ENCODE measurements at places on chromosomes 1 and 21.

DNA sequence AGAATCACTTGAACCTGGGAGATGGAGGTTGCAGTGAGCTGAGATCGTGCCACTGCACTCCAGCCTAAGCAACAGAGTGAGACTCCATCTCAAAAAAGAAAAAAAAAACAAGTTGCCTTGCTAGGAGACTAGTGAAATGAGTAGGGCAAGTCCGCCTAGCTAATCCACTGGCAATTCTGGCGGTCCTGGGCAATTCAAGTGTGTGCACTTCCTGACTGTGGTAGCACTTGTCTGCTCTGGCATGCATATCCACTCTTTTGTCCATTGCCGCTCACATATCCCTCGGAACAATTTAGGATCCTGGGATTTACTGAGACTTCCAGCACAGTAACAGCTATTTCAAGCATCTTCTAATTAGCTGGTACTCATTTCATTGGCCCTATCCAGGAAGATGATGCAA is 426.3 kb upstream of the ADGRL2 start:
- DNase-seq: no peak

DNA sequence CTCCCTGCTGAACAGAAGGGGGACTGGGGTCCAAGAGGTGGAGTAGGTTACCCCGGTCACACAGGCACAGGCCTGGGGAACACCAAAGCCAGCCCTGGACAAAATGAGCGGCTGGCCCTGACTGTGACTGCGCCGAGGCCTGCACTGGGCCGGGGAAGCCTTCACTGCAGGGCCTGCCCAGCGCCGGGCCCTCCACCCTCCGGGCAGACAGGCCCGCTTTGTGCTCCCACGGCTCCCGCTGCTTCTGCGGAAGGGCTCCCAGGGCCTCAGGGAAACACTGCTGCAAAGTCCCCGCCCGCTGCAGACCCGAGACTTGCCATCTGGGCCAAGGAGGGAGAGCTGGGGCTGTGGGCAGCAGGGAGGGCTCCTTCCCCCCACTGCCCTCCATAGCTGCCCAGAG is 35.3 kb downstream of the MEGF6 start:
- DNase-seq: no peak

DNA sequence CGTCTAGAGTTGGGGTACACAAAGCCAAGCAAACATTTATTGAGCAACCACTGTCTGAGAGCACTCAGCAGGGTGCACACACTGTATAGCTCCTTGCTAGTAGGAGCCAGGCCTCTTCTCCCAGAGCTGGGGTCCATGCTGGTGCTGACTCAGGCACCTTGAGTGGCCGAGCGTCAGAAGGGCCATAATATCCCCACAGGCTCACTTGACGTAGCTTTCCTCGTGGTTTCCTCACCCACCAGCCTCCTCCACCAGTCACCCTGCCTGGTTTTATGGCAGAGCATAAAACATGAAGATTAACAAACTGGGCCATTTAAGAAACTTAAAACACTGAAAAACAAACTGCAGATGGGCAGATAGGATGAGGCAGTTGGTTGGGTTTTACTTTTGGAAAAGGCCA is 361.5 kb downstream of the HHAT start:
- no peak for DNase-seq

DNA sequence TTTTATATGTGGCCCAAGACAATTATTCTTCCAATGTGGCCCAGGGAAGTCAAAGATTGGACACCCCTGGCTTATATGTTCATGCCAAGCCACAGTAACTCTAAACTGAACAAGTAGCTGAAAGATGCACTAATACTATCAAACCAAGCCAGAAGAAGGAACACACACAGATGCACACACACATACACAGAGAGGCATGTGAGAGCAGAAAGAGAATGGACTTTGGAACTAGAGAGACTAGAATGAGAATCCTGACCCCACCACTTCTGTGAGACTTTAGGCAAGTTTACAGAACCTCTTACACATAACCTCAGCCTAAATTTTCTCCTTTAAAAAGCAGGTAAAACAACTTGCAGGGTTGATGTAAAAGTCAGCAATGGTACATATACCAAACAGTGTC is 11.2 kb upstream of the TMEM81 start:
- DNase-seq: no peak

DNA sequence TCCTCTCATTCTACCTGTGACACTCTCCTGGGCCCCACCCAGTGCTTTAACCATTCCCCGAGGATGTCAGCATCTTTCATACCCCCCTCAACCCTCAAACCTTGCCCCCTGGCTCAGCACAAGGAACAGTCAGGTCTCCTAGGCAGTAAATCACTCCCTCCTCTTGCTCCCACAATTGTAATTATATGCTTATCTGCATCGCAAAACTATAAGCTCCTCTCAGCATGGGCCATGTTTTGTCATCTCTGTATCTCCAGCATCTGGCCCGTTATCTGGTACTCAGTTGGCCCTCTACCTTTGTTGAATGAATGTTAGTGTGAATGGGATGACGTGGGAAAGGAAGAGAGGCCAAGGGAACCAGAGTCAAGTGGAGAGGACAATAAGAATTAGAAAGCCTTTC is 2.8 kb upstream of the ELOVL1 start:
- no peak for DNase-seq

DNA sequence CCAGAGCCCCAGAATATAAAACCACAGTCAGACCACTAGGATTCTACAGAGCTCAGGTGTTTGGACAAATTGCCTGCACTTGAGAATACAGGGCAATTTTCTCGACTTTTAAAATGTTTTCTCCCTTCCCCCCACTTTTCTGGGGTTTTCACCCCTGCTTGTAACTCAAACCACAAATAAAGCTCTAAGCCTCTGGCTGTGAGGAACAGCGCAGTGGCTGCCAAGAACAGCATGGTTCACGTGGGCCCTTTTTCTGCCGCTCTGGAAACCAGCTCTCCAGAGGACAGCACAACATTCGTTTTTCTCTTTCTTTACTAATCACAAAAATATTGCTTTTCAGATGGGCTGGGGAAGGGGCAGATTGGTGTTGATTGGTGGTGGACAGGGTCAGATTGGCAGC is 102.2 kb upstream of the JUN start:
- no peak for DNase-seq

DNA sequence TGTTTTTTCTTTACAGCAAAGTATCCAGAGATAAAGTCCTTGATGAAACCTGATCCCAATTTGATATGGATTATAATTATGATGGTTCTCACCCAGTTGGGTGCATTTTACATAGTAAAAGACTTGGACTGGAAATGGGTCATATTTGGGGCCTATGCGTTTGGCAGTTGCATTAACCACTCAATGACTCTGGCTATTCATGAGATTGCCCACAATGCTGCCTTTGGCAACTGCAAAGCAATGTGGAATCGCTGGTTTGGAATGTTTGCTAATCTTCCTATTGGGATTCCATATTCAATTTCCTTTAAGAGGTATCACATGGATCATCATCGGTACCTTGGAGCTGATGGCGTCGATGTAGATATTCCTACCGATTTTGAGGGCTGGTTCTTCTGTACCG is 6.5 kb downstream of the DEGS1 start:
- no peak for DNase-seq

GRCh38 chr21:36923270-36923669 is 43.2 kb downstream of the HLCS start:
- DNase-seq: no peak

- no peak for DNase-seq
Measured at GRCh38 chr1:237219751-237220642, 178.0 kb downstream of the RYR2 start.

DNA sequence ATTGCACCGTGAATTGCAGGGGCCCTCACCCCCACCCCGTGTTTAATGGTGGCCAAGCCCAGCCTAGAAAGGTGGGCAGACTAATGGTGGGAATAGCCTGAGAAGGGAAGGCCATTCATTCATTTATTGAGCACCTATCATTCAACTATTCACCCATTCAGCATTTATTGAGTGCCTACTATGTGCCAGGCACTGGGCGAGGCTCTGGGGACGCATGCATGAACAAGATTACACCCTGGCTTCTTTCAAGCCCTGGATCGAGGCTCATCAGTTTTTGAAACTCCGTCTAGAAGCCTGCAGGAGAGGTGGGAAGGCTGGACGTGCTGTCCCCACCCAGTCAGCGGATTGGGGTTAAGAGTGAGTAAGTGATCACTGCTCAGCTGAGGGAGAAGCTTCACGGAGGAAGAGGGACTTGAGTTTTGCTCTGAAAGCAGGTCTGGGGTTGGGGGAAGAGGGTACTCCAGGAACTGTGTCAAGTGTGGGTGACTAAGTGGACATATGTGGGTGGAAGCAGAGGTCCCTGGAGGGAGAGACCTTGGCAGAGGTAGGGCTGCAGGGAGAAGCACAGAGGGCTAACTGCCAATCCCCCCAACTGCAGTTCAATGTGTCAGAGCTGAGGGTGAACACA is 35.6 kb downstream of the MEF2D start:
- no peak for DNase-seq

DNA sequence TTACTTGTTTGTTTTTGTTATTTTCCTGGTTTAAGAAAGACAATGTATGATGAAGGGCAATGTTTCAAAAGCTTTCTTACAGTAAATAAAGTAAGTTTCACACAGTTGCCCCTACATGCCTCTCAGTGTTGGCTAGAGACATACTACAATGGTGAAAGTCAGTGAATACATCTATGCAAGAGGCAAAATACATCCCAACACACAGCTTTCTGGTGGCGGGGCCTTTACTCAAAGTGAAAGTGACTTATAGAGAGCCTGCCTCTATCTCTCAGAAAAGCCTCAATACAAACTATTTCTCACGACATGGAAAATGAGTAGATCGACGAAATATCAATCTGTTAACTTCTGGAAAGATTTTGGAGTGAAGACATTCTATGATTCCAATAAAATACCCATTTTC is 122.3 kb downstream of the SLC30A10 start:
- no peak for DNase-seq

DNA sequence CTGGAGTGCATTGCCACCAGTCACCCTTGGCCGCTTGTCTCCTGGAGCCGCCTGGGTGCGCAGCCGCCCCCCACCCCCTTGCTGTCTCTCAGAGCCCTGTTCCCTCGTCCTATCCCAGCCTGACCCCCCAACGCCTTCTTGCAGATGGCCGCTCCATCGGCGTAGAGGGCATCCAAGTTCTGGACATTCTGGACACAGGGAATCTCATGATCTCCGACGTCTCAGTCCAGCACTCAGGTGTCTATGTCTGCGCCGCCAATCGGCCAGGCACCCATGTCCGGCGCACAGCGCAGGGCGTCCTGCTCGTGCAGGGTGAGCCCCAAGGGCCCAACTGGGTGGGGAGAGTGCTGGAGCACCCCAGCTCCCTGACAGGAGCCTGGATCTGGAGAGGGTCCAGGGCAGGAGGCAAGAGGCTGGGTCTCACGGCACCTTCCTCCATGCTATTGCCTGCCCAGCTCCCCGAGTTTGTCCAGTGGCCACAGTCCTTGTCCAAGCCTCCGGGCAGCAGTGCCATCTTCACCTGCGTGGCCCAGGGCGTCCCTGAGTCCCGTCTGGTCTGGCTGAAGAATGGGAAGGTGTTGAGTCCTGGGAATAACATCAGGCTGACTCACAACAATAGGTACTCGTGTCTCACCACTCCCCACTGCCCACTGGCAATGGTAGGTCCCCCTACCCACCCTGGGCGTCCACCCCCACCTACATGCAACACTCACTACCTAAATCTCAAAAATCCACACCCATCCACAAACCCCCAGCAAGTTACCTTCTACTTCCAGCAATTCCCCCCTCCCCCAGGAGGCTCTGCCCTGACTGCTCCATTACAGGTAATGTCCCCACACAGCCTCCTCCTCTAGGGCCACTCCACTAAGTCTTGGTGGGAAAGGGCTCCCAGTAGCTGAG is 24.6 kb downstream of the SLC27A3 start:
- no peak for DNase-seq

DNA sequence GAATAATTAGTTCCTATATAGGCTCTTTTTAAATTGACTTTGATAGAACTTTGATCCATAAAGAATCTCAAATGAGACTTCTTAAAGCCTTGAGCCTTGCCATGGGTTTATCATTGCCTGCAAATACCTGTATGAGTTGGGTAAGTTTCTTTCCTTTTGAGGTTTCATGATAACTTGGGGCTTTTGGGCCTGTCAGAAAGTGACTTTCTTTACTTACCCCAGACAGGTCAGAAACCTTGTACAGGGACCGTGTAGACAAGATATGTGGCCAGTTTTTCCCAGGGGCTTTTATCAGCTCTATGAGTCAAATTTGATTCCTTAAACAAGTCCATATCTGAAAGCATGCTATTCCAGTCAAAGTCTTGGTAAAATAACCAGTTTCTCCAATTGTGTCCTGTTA is 17.3 kb downstream of the KCTD3 start:
- DNase-seq: no peak

DNA sequence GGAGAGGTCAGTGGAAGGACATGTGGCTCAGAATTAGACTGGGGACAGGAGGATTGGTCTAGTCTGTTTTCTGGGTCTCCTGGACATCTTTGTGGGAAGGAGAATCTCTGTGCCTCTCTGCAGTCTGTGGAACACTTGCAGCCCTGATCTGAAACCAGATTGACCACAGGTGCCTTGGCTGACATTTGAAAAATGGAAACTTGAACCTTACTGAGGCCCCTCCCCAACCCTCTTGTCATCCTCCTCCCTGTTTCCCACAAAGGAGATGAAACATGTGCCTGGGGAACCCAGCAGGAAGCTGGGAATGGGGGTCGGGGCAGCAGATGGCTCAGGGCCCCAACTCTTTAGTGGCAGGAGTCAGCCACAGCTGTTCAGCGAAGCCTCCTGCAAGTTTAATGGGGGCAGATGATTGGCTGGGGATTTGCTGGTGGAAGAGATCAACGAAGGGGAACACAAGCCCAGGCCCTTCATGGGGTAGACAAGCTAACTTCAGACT is 18.1 kb downstream of the VASH2 start:
- no peak for DNase-seq

GRCh38 chr1:29370067-29370466 is 133.7 kb downstream of the PTPRU start:
- no peak for DNase-seq

DNA sequence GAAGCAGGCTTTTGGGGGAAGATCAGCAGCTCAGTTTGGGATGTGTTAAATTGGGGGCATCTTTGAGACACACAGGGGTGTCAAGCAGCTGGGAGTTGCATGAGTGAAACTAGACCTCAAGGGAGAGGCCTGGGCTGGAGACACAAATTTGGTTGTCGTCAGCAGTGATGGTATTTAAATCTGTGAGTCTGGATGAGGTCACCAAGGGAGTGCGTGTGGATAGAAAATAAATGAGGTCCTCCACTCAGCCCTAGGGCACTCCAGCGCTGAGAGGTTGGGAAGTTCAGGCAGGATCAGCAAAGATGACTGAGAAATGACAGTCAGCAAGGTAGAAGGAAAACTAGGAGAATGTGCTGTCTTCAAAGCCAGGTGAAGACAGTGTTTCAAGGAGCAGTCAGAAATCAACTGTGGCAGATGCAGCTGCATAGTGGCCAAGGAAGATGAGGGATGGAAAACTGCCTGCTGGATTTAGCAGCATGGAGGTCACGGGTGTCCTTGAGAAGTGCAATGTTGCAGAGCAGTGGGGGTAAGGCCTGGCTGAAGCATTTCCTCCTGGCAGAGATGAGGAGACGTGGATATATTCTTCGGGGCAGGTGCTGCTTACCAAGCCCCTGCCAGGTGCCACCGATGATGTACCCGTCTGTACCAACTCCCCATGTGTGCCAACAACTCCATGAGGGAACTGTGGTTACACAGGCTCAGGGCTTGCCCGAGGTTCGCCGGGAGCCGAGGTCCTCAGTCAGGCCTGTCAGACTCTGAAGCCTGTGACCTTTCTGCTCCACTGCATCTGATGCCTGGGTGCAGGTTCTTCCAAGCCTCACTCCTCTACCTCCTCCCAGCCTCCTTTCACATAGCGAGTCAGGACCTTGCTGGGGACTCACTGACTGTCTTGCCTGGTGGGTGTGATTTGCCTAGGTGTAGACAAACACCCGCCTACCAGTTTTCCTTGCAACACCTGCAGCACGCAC is 11.3 kb downstream of the MAP7D1 start:
- peak; percentile 62 for DNase-seq

GRCh38 chr1:211829343-211830054 is 1.1 kb downstream of the LPGAT1 start:
- DNase-seq: peak; percentile 4

All from amniotic stem cell (primary cell).